HCEC 1CT (cell line): ENCODE measurements at places on chromosomes 7 and 10.

DNA sequence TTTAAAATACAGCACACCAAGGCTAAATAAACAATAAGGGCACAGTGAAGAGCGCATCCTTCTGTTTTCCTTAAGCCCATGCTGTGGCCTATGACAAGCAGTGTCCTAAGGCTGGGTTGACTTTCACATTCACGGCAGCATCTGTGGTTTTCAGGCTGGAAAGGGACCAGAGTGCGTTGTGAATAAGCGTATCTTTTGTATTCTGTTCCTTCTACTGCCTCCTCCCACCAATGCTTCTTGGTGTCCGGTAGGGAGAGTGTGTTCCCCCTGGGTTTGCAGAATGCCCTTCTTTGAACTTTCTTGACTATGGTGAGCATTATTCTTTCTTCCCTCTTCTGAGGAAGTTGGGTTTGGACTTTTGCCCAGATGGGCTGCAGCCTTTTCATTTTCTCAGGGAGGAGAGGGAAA lies 73.6 kb downstream of the ABCA13 start:
- DNase-seq = no peak

DNA sequence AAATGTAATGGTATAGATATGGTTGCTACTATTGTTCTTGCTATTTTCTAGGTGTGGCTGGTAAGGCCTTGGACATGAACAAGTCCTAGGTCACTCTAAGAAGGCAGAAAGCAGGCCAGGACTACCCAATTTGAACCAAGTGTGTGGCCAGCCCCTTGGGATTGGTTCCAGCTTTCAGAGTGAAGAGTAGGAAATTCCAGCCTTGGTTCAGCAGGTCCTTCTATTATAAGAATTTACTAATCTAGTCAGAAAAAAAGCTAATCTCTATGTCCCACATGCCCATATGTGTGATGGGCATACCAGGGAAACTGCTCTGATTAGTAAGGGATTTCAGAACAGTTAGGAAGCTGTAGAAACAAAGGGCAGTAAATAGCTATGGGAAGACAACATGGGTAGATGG lies 7.8 kb upstream of the TARP start:
- no peak for DNase-seq

GRCh38 chr10:26481914-26482550 lies 43.9 kb downstream of the APBB1IP start:
- DNase-seq = no peak

- DNase-seq = no peak
Measured at GRCh38 chr7:104208421-104208780, 588 bp upstream of the ORC5 start.

- no peak for DNase-seq
Measured at GRCh38 chr10:80201608-80202141, 3.7 kb downstream of the ANXA11 start.

DNA sequence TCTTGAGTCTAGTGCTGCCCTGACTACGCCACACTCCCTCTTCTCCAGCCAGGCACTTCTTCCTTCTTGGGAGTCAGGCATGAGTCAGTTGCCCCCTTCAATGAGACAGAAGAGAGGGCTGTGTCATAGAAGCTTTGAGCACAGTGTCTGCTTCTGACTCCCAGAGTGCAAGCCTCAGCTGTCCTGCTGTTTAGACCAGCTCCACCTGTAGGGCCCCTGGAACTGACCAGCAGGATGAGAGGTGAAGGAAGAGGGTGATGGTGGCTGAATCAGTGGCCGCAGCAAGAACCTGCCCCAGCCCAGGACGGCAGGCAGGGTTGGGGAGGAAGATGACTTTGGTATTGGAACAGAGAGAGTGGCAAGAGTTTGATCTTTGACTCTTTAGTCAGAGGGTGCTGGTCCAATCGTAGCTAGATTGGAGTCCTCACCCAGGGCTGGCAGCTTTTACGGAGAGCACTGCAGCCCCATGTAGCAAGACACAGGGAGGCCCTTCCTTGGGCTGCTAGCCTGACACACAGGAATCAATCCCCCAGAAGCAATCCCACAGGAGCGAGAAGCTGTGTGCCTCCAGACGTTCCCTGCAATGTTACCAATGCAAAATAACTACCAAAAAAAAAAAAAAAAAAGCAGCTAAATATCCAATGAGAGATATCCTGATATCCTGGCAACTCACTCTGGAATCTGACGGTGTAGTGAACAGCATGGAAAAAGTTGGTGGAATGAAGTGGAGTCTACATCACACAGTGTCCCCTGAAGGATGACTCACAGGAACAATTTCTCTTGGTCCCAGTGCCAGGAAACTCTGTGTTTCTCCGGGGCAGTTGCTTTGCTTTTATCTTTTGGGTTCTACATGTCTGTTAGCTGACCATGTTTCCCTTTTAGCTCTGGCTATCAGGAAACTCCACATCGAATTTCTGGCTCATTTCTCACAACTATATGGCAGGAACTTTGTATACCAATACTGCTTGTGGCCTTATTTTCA lies 6.9 kb downstream of the C10orf62 start:
- DNase-seq = peak; percentile 77

GRCh38 chr7:139669106-139670061 lies 108.4 kb downstream of the HIPK2 start:
- no peak for DNase-seq

- DNase-seq = no peak
Measured at GRCh38 chr7:156177422-156178055, 365.3 kb upstream of the SHH start.

GRCh38 chr7:117009705-117010361 lies 56.5 kb downstream of the ST7 start:
- DNase-seq = no peak

GRCh38 chr10:70931168-70931815 lies 42.9 kb upstream of the PCBD1 start:
- peak; percentile 14 for DNase-seq

- no peak for DNase-seq
Measured at GRCh38 chr10:131909014-131909808, 8.4 kb downstream of the PPP2R2D start.

DNA sequence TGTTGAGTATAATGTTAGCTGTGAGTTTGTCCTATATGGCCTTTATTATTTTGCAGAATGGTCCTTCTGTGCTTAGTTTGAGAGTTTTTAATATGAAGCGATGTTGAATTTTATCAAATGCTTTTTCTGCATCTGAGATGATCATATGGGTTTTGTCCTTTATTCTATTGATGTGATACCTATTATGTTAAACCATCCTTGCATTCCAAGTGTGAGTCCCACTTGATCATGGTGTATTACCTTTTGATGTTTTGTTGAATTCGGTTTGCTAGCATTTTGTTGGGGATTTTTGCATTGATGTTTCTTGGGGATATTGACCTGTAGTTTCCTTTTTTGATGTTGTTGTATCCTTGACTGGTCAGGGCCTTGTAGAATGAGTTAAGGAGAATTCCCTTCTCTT lies 166.4 kb downstream of the MLLT10 start:
- DNase-seq = no peak

- no peak for DNase-seq
Measured at GRCh38 chr10:68272833-68273232, 40.9 kb upstream of the ATOH7 start.

DNA sequence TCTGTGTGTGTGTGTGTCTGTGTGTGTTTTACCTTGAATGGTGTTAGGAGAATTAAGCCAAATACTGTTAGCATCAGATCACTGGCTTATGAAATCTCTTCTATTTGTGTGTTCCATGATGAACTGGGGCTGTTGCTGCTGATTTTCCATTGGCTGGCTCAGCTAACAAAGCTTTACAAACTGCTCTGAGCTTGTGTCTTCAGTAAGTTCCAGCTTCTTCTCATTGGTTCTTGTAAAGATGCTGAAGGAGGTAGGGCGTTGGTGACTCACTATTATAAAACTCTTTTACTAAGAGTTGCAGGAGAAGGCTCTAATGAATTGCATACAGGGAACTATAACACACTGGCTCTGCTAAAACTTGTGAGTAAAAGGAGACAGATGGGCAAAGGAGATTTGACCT lies 136.4 kb upstream of the PRKCQ start:
- peak; percentile 50 for DNase-seq

GRCh38 chr10:52955337-52955736 lies 182.8 kb upstream of the MBL2 start:
- no peak for DNase-seq

DNA sequence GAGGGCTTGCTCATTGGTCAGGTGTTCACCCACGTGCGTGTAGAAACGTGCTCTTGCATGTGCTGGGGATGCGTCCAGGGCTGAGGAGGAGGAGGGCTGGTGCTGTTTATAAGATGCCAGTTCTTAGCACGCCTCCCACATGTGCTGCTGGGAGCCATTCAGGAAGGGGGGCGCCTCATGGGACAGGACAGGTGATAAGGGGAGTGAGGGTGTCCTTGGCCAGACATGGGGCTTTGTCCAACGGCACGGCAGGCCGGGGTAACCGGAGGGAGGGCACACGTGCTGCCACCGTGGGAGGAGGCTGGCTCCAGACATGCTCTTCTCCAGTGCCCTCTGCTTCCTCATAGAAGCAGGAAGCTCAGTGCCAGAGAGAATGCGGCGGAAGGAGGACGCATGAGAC lies 150.0 kb downstream of the ZMYND11 start:
- no peak for DNase-seq

DNA sequence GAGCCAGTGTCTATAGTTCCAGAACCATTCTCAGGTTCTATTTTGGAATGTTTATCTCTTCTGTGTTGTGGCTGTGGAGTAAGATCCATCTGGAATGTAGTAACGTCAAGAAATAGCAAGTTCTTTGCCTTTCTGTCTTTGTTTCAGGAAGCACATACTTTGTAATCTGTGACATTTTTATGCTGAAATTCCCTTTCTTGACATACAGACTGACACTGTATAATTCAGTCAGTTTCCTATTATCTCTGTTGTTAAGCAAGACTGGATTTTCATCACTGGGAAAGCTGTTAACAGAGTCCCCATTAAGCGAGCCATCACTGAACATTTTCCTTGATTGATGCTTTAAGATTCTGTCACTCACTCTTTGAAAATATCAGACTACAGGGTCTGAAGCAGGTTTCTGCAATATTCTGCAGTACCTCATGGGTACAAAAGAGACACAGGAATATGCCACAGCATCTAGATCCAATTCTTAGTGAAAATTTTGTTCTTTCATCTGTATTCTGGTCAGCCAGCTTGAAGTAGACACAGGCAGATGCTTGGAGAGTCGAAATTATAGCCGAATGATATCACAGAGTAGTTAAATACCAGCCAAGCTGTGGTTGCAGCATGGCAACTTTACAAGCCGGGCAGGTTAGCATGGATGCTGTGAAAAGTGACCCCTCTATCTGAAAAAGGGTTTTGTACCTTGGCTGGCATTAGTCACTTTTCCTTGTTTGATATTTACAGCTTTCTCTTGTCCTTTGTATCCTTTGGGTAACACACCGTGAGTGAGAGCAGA lies 62.6 kb downstream of the CACNB2 start:
- no peak for DNase-seq

DNA sequence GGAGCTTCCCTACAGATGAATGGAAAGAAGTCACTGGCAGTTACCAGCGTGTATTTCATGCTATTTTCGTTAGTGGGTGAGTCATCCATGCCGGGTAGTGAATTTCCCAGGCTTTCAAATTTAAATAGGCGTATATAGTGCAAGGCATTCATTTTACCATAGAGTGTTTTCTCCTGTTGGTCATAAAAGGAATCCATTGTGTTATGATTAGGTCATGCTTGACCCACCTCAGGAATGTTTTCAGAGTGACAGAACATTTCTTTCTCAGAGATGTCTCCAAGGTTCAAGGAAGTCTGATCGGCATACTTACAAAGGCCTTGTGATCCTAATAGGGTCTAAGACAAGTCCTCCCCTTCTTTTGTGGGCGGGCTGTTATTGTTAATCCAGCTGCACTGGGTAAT lies 110.7 kb downstream of the AKR1D1 start:
- DNase-seq = peak; percentile 6
